Right lung (tissue), 10 donors: ENCODE measurements at places on chromosomes 16 and 17. TPM values are rescaled to one million over a fixed set of nuclear protein-coding genes. Genes with fewer than 3 reads are reported as not detected.
A peak's percentile ranks its signal among the peaks of the same experiment; 100 is the strongest.

KRTAP2-1 gene
- not detected for polyA plus RNA-seq

- no peak for DNase-seq
These were observed 65.5 kb downstream of the PIGL start for GRCh38 chr17:16282522-16282921.

DNA sequence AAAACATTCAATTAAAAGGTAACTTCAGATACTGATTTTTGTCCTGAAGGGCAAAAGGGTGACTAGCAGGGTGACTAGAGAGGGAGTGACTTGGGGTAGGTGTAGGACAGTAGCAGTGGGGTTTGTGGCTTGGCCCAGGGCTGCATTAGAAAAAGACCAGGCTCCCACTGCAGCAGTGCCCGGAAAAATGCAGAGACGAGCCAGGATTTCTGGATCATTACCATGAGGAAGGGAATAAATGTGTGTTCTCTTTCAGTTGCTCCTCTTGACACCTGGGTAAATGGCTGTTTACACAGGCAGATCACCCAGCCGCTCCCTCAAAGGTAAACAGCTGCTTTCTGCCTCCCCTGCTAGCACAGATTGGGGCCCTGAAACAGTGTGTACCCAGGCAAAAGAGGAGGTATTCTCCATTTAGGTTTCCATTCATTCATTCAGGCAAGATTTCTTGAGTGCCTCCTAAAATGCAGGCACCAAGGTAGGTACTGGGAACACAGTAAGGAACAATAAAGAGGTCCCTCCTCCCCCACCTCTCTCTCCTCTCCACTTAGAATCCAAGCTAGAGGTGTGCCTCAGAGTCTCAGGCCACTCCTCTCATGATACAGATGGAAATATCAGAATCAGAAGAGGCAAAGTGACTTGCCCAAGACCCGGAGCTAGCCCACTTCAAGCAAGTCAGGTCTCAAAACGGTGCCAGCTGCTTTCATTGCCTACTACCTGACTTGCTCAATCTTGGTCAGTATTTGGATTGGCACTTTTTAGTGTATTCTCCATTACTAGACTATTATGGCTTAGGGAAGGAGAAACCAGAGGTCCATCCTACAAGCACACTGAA is 15.2 kb upstream of the TOX3 start:
- DNase-seq = no peak

DNA sequence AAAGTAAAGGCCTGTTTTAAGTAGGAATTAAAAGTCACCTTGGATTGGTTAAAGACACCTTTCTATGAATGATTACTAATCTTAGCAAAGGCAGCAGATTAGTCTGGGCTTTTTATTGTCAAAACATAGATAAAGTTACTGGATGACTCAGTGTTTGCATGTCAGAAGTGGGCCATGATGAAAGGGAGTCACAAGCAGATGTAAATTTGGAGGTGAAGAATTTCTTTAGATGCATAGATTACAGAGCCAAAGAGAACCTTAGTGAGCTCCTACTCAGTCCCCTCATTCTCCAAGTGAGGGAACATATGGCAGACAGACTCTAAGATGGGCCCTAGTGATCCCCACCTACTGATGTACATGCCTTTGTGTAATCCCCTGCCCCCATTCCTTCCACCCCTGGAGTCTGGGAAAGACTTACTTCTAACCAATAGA is 124.5 kb downstream of the HS3ST3A1 start:
- no peak for DNase-seq

DNA sequence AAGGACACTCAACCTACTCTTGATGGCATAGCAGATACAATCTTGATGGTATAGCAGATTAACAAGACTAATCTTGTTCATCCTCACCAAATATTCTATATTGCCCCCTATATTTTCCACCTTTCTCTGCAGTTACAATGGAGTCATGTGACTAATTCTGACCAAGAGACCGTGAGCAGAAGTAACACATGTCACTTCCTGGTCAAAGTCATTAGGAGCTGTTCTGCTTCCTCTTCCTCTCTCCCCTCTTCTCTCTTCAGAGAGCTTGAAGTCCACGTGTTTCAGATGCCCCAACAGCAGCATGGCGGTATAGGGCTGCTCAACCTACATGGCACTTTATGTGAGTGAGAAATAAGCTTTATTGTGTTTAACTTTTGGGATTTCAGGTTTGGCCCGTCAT is 55.3 kb upstream of the ERCC4 start:
- DNase-seq = no peak

KRTAP4-5 gene
- not detected for polyA plus RNA-seq

DNA sequence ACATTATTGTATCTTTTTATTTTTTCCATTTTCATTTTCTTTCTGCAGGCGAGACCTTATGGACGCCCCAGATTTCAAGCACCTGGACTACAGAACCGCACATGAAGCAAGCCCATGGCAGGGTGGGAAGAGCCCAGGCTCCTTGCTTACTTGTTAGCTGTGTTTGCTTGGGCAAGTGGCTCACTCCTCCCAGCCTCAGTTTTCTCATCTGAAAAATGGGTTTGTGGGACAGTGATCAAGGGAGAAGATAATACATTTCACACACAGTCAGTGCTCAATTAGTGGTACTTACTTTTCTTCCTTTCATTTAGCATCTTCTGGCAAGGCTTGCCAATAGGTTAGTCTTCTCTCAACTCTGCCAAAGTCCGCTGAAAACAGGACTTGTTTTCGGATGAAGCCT is 117.5 kb downstream of the IRX3 start:
- no peak for DNase-seq

- DNase-seq = no peak
These were observed 8.8 kb downstream of the GPR139 start for GRCh38 chr16:20064931-20065330.

TP53TG3 gene
- polyA plus RNA-seq = not detected

DNA sequence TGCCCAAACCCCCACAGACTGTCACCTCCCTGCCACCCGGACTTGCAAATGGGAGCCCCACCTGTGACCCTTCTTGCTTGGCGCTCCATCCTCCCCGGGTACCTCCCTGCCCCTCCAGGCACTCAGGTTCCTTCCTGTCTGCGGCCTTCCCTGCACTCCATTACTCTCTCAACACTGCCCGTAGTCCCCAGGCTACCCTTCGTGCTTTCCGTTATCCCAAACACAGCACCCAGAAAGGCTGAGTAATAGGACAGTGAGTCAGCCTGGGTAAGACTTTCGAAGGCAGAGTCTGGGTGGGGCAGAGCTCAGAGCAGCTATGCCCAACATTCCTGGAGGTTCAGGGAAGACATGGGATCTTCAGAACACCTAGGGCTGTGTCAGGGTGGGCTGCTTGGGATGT is 16.6 kb upstream of the C16orf74 start:
- DNase-seq = no peak

DNA sequence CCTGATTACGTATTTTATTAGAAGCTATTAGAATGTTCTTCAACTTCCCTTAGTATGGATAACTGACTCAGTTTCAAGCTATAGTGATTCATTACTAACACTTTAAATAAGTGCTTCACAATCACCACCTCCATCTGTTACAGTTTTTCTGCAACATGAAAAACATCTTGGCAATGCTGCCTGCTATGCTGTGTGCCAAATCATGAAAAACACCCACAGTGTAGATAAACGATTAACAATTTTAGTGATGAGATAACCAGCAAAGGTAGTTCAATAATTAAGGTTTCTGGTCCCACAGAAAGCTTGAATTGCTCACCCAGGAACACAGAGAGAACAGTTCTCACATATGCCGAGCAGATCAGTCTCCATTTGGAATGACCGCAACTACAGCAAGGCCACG is 51.4 kb upstream of the SLC25A19 start:
- no peak for DNase-seq

DNA sequence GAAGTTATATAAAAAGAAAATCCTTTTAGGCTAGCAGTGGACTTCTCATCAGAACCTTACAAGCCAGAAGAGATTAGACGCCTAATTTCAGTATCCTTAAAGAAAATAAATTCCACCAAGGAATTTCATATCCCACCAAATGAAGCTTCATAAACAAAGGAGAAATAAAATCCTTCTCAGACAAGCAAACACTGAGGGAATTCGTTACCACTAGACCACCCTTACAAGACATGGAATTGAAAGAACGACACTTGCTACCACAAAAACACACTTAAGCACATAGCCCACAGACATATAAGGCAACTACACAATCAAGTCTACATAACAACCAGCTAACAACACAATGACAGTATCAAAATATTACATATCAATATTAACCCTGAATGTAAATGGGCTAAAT is 299.2 kb downstream of the TOX3 start:
- no peak for DNase-seq

KRT20 gene
- not detected for polyA plus RNA-seq

GRCh38 chr16:53159781-53160436 is 105.1 kb downstream of the CHD9 start:
- DNase-seq = peak; percentile 42

GRCh38 chr17:32609085-32609484 is 122.3 kb downstream of the CDK5R1 start:
- no peak for DNase-seq

GRCh38 chr16:15996432-15997109 is 47.2 kb downstream of the ABCC1 start:
- DNase-seq = peak; percentile 59

DNA sequence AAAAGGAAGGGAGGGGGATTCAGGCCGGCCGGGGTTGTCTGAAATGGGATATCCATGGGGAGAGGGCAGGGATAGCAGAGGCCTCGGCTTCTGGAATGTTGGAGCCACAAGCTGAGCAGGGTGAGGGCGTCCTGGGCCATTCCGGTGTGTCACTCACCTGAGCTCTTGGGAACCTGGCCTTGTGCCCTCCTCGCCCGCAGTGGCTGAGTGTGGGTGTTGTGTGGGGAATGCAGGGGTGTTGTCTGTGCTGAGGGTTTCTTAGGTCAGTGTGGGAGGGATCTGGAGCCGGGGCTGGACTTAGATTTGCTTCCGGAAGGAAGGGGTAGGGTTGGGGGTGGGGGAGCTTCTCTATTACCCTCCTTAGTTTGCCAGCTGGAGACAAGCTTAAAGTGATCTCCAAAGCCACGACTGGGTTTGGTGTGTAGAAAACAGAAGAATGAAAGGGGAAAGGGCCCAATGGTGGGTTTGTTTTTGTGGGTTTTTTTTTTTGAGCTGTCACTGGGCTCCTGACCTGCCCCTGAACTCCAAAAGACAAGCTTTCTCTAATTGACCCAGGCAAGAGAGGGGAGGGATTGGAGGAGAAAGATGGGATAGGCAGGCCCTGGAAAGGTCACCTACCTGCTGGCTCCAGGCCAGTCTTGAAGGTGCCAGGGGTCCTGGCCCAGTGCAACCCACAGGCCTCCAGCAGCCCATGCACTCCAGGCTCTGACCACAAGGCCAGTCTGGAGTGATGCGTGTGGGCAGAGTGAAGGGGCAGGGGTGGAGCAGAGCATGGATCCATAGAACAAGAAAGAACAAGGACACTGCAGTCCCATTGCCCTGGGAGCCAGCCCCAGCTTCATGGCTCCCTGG is at the start of gene SULT1A2:
TSS of gene SULT1A2 (minus strand) at position 211 of the 852 bp plus-strand sequence. CDS start 1,120 bp downstream, outside the sequence.
- DNase-seq = no peak

DNA sequence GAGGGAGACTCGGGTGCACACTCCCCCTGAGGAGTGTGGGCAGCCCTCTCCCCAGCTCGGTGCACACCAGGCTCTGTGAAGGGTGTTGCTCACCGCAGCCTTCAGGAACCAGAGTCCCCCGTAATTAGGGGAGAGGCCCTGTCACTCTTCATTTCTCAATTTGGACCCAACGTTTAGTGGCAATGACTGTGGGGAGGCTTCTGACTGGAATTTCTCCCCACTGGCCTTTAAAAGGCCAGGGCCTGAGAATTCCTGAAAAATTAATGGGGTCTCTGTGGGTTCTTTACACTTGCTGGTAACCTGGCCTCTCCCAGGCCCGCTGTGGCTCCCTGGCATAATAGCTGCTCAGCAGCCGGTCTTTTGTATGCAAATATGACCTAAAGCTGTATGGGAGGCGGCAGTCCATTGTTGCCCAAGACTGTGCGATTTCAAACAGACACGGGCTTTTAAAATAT is 209.7 kb downstream of the MSI2 start:
- no peak for DNase-seq

BMERB1 gene
- 39.9 TPM for polyA plus RNA-seq

CDYL2 gene
- 4.6 TPM for polyA plus RNA-seq

DNA sequence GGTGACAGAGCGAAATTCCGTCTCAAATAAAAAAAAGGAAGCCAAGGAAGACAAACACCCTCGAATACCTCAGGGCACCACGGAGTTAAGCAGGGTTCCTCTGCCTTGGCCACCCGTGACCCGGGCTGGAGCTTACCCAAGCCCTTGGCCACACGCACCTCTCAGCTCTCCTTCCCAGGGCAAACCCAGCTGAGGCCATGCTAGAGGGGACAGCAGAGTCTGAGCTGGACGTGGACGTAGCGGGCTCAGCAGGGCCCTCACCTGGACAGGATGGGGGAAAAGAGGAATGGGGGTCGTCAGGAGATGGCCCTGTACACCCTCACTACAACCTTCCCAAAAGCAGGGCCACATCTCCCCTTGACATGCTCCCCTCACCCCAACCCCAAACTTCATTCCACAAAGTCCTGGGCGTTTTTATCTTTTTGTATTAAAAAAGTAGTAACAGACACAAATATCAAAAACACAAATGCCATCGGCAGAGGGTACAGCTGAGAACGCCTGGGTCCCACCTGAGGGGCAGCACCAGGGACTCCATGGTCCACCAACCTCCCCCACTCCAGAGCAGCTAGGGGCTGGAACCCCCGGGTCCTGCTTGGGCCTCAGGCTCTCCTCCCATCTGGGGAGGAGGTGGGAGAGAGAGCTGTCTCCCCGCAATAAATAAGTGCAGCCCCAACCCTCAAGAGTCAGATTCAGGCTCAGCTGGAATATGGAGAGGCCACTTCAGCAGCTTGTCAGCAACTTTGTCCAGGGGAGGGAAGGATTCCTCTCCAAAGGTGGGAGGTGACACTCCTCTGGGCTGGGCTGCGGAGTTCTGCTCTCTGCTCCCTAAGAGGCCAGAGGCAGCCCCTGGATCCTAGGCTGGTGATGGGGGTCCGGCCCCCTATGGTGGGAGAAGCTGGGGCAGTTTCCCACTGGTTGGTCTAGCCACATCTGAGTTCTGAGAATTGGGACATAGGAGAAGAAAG is 11.9 kb downstream of the PER1 start:
- no peak for DNase-seq

DNA sequence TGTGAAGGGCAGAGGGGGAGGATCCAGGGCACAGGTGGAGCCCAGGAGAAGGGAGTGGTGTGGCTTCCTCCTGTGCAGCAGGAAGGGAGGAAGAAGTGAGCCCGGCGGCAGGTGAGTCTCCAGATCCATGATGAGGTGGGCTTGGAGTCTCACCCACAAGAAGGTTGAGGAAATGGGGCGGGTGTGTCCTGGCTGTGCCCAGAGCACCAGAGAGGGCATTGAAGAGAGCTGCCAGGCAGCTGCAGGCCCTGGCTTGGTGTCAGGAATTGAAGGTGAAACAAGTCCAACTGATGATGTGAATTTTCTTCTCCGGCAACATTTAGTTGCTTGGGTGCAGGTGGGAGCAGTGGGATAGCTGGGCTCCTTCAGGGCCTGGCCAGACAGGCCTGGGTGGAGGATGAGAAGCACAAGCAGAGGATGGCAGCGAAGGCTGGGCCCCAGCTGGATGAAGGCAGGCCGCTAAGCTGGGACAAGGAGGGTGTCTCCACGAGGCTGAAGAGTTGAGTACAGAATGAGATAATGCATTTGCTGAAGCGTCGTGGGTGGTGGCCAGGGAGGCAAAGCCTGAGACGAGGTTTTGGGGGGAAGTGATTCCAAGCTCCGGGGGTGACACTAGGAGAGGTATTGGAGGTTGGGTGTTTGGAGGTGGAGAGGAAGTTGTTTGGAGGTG is 18.3 kb downstream of the NT5M start:
- DNase-seq = no peak

GRCh38 chr16:61890386-61890785 is 145.9 kb downstream of the CDH8 start:
- no peak for DNase-seq

CSH1 gene
- polyA plus RNA-seq = 9.5 TPM
